Osteocyte (in vitro differentiated cells): ENCODE measurements at places on chromosomes 16 and 17. TPM values are rescaled to one million over a fixed set of nuclear protein-coding genes. Genes with fewer than 3 reads are reported as not detected.

Gene SLC16A13
- 4.4 and 7.9 TPM in 2 replicates for total RNA-seq

Gene PRSS33
- not detected in 2 replicates for total RNA-seq

- DNase-seq = no peak
Observed at GRCh38 chr16:80883159-80883642, 78.8 kb upstream of the CDYL2 start.

GRCh38 chr16:84034516-84034915 lies 8.1 kb downstream of the SLC38A8 start:
- DNase-seq = no peak

GRCh38 chr17:36463916-36464764 lies 22.3 kb upstream of the ZNHIT3 start:
- no peak for DNase-seq
